ENCODE measurements at places on chromosomes 6 and 20. TPM values are rescaled to one million over a fixed set of nuclear protein-coding genes. Genes with fewer than 3 reads are reported as not detected.

HLA-DPA1 gene
- 2.6 TPM for total RNA-seq

COL10A1 gene
- not detected for total RNA-seq

TPD52L1 gene
- 6.6 TPM for total RNA-seq

TCF15 gene
- 2.0 TPM for total RNA-seq

IL17F gene
- not detected for total RNA-seq

EIF2S2 gene
- 188 TPM for total RNA-seq

ADTRP gene
- not detected for total RNA-seq

CENPW gene
- 88.2 TPM for total RNA-seq

TMC2 gene
- not detected for total RNA-seq

LY6G6D gene
- not detected for total RNA-seq

PPP1R3G gene
- not detected for total RNA-seq

IMPG1 gene
- not detected for total RNA-seq

LTB gene
- not detected for total RNA-seq

- no peak for DNase-seq
Observed at GRCh38 chr6:56328728-56329090, 81.3 kb upstream of the COL21A1 start.

GRCh38 chr6:18262702-18263417 lies 1.5 kb downstream of the DEK start:
- no peak for DNase-seq

DNA sequence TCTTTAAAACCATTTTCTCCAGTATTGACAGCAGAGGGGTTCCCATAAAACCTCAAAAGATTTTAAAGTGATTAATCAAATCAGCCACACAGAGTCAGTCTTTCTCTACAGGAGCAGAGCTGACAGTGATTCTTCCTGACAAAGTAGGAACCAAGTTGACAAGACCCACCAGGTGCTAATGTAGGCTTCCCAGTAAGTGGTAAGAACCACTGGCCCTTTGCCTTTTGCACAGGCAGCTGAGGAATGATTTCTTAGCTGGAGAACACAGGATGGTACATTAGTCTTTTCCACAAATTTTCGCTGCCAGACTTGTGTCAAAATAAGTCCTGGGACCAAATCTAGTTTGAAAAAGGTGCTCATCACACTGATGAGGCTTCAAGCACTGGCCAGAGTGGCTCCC lies 95.8 kb downstream of the ARMC2 start:
- no peak for DNase-seq

DNA sequence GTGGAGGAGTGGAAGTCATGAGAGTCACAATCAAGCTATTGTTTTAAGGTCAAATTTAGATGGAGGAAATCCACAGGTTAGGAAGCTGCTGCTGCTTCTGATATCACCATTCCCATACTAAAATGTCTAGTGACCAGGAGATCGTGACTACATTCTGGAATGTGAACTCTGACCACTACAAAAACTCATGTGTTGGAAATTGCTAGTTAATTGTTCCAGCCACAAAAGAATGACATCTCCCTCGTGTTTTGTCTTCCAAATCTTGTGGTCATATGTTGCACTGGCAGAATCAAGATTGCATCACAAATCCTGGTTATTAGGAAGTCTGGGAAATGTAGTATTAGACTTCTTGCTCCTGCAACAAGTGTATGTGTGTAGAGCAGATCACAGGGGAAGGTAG lies 441.9 kb downstream of the CD109 start:
- DNase-seq, result no peak

DNA sequence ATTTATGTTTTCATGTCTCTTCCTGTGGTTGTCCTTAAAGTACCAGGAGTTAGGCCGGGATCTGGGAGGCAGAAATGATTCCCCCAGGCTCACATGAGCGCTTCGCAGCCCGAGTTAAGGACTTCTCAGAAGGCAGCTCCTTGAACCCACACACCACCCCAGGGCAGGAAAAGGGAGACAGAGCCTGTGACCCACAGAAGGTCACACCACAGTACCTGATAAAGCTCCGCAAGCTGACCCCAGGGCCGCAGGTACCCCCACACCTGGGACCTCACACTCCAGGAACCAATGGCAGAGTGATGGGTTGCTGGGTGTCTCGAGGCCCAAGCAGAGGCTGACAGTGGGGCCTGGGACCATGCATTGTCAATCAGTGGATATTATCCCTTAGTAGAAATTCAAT lies 207.6 kb downstream of the CDH4 start:
- DNase-seq, result no peak

DNA sequence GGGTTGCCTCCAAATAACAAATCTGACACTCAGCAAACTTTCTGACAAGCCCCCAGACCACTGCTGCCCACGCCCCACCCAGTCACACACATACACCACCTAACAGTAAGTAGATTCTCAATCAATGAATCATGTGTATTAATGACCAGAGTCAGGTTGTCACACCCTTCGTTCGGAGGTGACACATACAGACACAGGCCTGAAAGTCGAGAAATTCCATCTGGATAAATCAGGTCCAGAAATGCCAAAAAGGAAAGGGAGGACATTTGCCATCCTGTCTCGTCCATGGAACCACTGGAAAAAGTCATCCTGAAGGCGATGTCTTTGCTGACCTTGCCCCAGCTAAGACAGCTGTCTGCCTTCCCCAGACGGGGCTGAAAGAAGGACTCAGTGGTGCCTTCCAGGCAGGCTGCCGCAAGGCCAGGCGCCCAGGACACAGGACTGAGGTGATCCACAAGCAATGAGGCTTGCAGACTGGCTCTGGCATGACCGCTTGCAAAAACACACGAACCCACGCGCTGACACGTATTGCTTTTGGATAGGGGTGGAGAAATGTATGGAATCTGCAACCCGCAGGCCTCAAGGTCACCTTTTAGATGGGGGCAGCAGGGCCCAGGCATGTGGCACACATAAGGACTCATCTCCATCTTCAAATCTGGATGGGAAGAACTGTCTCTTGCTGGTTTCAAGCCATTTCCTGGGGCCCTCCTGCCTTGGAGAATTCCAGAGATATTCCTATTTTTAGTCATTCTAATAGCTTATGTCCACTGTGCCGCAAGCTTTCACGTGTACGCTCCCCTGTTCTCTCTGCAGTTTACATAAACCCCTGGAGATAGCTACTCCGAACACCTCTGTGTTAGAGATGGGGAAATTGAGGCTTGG lies 9.0 kb downstream of the NFATC2 start:
- no peak for DNase-seq

- DNase-seq, result no peak
Observed at GRCh38 chr6:166567813-166568212, 18.7 kb downstream of the RAMACL start.

GRCh38 chr6:170193326-170193821 lies 97.5 kb downstream of the DLL1 start:
- DNase-seq, result no peak

DNA sequence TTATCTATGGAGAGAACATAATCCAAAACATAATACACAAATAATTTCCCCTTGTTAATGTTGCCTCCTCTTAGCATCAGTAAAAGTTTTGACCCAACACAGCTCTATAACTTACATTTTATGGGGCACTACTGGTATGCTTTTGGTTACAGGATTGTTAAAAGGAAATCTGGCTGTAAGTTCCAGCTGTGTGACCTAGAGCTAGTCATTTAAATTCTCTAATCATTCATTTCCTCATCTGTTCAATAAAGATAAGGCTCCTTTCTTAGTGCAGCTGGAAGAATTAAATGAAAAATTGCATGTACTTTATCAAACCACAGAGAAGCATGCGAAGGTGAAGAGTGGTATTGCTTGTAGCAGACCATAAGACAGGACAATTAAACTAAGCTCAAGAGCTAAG lies 4.6 kb downstream of the SLC17A2 start:
- DNase-seq, result no peak

DNA sequence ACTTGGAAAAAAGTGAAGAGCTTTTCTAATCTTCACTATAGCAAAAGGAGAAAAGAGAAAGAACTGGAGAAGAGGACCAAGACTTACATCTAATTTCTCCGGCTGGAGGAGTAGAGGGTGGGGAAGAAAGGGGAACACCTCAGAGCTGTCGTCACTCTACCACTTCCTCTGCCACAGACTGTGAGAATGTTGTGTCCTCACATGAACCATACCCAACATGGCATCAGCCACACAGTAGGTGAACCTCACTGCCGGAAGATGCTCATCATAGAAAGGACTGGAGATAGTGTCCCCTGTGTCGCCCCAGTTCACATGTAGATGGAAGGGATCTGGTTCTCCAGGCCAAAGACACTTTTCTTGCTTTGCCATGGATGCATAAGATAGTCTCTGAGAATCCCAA lies 604.4 kb upstream of the NOX3 start:
- no peak for DNase-seq

GRCh38 chr20:17568045-17568788 lies 1.7 kb upstream of the DSTN start:
- no peak for DNase-seq

DNA sequence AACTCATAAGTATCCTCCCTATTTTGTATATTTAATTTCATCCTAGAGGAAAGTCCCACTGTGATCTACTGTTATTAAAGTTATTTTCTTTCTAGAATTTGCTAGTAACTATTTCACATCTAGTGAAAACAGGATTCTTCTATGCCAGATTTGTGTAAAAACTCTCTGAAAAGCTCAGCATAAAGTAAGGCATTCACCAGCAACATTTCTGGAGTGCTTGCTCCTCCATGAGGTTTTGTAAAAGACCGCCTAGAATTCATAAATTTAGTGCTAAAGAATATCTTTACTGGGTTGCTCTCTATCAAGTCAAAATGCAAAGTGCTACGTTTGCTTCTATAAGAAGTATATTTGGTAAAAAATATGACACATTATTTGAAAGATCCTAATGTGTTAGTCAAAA lies 173.5 kb upstream of the IRAK1BP1 start:
- DNase-seq, result no peak

GRCh38 chr20:39645131-39645530 lies 683.0 kb downstream of the DHX35 start:
- no peak for DNase-seq

GRCh38 chr6:40788661-40789655 lies 201.8 kb upstream of the LRFN2 start:
- DNase-seq, result no peak

DNA sequence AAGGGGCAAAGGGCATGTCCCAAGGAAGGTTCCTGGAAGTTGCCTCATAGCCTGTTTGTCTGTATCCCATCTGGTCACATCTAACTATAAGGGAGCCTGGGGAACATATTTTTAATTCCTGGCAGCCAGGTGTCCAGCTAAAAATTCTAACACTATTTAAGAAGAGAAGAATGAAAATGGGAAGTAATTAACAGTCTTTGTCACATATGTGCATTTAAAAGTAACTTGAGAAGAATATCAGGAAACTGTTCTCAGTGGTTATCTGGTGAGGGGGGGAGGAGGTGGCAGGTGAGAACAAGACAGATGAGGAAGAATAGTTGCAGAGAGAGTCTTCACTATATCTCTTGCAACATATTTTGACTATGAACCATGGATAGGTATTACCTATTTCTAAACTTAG lies 75.5 kb upstream of the ELOVL5 start:
- no peak for DNase-seq

- no peak for DNase-seq
Observed at GRCh38 chr6:33989016-33989854, 156.7 kb downstream of the GRM4 start.

GRCh38 chr20:61045091-61045490 lies 207.0 kb upstream of the CDH4 start:
- DNase-seq, result no peak

DNA sequence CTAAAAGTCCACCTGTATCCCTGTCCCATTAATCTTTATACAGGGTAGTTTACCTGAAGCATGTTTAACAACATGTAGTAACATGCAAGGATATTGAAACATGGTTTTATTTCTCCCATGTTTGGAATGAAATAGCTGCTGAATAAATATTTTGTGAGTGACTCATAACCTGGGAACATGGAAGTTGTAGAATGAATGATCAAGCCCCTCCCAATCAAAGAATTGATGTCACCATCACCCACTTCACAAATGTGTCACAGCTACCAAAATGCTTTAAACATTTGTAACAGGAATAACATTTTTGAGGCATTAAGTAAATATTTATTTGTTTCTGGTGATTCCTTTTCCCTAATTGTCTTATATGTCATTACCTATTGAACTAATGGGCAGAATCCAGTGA lies 58.9 kb upstream of the TNFAIP3 start:
- DNase-seq, result no peak

- peak; percentile 9 for DNase-seq
Observed at GRCh38 chr20:58113716-58114115, 114.7 kb downstream of the ANKRD60 start.

GRCh38 chr6:165447141-165447540 lies 137.7 kb upstream of the C6orf118 start:
- DNase-seq, result no peak

DNA sequence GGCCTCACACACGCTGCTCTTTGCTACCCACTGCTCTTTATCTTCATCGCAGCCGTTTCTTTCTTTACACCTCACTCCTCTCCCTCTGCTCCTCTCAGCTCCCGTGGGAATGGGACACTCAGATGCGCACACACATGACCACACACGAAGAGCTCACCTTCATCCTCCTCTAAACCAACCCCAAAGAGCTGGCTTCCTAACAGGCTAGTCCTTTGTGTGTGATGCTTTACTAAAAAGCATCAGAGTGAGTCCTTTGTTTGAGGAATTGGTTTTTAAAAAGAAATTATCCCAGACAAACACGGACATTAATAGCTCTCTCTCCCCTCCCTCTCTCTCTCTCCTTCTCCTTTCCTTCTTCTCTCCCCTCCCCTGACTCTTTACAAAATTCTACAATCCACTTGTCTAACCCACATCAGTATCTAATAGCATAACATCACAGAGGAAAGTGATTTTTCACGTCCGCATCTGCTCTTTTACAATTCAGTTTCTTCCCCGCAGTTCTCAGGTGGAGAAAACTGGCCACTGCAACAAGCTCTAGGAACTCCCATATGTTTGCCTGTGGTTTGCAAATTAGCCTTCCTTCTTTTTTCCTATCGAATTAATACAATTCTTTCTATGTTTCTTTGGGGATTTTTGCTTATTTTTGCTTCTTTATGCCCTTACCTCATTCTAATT lies 306.8 kb upstream of the CNR1 start:
- no peak for DNase-seq

GRCh38 chr20:16479666-16480065 lies 93.6 kb downstream of the KIF16B start:
- no peak for DNase-seq

- no peak for DNase-seq
Observed at GRCh38 chr6:144335914-144336313, 50.8 kb downstream of the UTRN start.

- no peak for DNase-seq
Observed at GRCh38 chr6:97656236-97656635, 373.2 kb upstream of the MMS22L start.
